ENCODE measurements at places on chromosomes 1 and 21. TPM values are rescaled to one million over a fixed set of nuclear protein-coding genes. Genes with fewer than 3 reads are reported as not detected.

- no peak for DNase-seq
These were observed 63.2 kb downstream of the DIRAS3 start for GRCh38 chr1:67987046-67987799.

GRCh38 chr1:19038096-19038495 lies 81.6 kb upstream of the IFFO2 start:
- no peak for DNase-seq

The RNASEL gene
- total RNA-seq: 0.63 TPM

DNA sequence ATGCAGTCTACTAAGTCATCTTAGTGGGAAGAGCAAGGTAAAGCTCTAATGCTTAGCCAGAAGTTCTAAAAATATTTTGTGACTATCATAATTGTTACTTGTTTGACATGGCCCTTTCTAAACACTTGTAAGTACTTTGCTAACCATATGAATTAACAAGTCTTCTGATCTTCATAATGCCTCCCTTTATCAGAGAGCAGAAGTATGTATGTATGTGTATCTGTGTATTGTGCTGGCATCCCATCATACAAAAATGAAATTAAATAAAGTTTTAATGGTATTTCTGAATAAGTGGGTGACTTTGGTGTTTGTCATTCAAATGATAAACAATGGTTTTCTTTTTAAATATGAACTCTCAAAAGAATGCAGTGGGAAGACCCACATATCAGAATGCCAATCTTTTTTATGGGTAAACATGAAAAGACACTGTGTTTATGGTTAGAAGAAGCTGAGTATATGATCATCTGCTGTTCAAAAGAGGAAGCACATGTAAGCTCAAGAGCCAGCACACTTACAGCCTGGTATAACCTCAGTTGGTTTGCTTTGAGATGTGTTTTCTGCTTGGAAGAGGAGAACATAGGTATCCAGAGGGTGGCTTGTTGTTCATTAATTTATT lies 159.6 kb downstream of the CLEC20A start:
- DNase-seq: no peak

DNA sequence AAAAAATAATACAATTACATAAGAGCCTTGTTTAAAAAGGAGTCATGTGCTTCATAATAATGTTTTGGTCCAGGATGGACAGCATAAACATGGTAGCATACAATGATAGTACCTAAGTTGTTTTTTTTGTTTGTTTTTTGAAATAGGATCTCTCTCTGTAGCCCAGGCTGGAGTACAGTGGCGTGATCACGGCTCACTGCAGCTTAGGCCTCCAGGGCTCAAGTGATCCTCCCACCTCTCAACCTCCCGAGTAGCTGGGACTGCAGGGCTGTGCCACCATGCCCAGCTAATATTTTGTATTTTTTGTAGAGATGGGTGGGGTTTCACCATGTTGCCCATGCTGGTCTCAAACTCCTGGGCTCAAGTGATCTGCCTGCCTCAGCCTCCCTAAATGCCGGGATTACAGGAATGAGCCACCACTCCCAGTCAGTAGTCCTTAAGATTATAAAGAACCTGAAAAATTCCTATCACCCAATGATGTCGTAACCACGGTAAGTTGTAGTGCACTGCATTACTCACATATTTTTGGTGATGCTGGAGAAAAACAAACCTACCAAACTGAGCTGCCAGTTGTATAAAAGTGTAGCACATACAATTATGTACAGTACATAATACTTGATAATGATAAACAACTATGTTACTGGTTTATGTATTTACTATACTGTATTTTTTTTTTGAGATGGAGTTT lies 22.4 kb upstream of the RCOR3 start:
- no peak for DNase-seq

- DNase-seq: no peak
These were observed 17.4 kb upstream of the ENAH start for GRCh38 chr1:225670356-225670755.

DNA sequence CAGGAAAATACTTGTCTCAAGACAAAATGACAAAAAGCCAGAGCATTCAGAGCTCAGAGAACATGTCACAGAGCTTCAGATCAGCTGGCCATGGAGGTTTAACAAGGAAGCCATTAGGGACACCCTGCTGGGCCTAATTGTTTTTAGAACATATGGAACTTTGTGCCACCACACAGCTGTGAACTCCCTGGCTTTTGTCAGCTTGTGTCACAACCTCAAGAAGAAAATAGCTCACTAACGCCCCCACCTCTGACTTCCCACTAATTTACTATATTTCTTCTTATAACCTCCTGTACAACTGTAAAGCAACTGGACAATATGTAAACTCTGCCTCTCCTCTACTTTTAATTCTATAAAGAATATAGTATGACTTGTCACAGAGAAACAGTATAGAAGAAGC lies 21.0 kb upstream of the TDRD10 start:
- DNase-seq: no peak

The CCDC185 gene
- not detected for total RNA-seq

- DNase-seq: no peak
These were observed 107.1 kb upstream of the PAXBP1 start for GRCh38 chr21:32878661-32879060.

The MAGI3 gene
- total RNA-seq: 8.7 TPM

The NBPF3 gene
- total RNA-seq: 16.2 TPM

DNA sequence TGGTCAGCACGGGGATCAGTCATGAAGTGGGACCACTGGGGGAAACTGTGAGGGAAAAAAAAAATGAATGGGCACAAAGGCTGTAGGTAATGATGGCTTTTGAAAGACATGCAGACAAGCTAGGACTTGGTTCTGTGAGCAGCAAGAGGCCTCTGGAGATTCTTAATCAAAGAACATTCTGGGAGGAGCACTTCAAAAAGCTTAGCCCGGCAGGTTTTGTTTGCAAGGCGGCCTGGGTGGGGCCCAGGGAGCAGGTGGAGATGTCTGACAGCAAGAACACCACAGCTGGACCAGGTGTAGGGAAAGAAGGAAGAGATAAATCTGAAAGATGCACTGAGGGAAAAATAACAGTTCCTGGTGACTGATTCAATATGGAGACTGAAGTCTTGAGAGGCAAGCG lies 6.0 kb downstream of the TEX35 start:
- DNase-seq: no peak

- no peak for DNase-seq
These were observed 454.8 kb upstream of the ADAMTS5 start for GRCh38 chr21:27421654-27422053.

- DNase-seq: no peak
These were observed 4.7 kb upstream of the CAPZB start for GRCh38 chr1:19489996-19490395.

DNA sequence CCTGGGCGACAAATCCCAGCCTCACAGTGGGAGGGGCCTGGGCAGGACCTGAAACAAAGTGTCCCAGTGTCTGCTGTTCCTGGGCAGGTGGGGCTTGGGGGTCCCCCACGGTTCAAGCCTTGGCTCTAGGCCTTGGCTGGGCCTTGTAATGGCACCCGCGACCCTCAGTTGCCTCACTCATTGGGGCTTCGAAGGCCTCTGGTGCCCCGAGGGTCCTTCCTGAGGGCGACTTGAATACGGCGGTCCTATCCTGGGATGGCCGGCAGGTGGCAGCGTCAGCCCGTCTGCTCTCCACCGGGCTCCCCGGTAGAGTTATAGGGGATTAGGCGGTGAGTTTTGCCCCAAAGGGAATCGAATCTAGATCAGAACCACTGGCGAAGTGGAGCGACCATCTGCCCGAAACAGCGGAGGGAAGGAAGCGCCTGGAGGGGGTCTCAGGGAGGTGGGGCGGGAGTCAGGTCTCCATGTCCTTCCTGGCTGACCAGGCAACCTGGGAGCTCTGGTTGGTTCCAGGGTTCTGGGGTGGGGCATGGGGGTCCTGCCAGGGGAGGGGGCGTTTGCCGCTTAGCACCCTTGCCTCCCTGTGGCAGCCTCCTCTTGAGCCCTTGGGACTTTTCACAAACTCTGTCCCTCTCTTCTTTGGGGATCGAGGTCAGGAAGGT lies 2.1 kb upstream of the PEX10 start:
- peak; percentile 83 for DNase-seq

GRCh38 chr1:60894130-60894529 lies 188.2 kb upstream of the NFIA start:
- no peak for DNase-seq

DNA sequence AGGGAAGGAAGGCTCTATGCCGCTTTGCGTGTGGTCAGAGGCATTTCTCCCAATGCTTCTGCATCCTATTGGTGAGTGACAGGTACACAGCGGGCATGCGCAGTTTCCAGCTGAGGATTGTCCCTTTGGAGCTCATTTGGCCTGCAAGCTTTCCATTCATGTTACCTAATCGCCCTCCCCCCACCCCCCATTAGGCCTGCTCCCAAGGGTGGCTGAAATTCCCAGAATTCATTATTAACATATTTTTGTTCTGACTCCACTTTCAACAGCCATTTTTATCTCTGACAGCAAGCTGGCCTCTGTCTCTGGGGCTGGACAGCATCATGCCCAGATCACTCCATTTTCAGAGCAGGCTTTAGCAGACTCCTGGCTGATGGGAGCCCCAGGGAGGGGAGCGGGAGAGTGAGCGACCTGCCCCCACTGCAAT lies 25.6 kb downstream of the MIS18A start:
- no peak for DNase-seq

DNA sequence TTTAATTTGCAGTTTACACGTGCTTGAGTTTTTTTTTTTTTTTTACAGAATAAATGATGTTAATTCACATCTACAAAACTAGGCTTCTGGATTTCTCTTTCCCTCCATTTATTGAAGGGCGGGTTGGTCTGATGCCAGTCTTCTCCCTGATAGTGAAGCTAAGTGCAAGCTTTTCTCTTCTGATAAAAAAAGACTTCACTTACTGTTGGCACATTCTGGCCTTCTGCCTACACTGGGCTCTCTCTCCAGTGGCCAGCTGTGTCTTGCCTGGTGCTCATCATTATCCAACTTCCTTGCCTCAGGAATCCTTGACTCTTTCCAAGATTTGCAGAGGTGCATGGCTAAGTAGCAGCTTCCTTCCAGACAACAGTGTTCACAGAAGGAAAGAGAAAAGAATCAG lies 7.6 kb upstream of the RAP1A start:
- DNase-seq: no peak

DNA sequence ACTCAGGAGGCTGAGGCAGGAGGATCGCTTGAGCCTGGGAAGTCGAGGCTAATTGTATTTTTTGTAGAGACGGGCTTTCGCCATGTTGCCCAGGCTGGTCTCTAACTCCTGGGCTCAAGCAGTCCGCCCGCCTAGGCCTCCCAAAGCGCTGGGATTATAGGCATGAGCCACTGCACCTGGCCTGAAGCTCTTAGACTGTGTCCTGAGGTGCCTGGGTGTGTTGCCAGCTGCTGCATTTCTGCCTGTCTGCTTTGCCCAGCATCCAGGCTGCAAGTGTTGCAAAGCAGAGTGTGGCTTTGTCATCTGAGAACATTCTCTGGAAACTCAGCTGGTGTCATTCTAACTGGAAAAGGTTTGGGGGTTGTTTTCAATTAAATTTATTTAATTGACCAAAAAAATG lies 105.0 kb downstream of the HUNK start:
- no peak for DNase-seq

The MANEAL gene
- 22.7 TPM for total RNA-seq

- DNase-seq: no peak
These were observed 1823.9 kb downstream of the PLA2G4A start for GRCh38 chr1:188652678-188653077.

The ACOT11 gene
- 3.6 TPM for total RNA-seq

The CMPK1 gene
- total RNA-seq: 26.3 TPM

GRCh38 chr1:198494139-198494538 lies 46.3 kb downstream of the ATP6V1G3 start:
- DNase-seq: no peak

DNA sequence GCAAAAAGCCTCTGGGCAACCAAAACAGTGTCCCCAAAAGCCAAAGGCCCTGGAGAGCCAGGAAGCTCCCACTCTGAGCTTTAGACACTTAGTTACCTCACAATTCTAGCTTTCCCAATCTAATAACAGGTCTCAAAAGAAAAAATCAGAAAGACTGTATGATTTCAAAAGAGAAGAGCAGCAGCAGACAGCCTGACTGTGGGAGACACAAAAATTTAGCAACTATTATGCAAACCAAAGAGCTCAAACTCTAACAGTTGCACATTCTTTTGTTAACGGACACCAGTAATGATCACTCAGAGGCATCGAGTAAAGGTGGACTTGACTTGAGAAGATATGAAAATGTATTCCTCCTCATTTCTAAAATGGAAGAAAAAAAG lies 160.1 kb downstream of the SLC45A1 start:
- no peak for DNase-seq

GRCh38 chr21:8989721-8990325 lies 1531.6 kb upstream of the TPTE start:
- DNase-seq: no peak

The CHML gene
- 43.7 TPM for total RNA-seq

GRCh38 chr1:228695015-228695955 lies 40.0 kb upstream of the RHOU start:
- no peak for DNase-seq

- no peak for DNase-seq
These were observed 44.7 kb downstream of the PLEKHA6 start for GRCh38 chr1:204314893-204315658.

- no peak for DNase-seq
These were observed 53.7 kb downstream of the PAX7 start for GRCh38 chr1:18684303-18684702.

Measured in H9 (cell line).